ENCODE measurements at places on chromosomes 4 and X. TPM values are rescaled to one million over a fixed set of nuclear protein-coding genes. Genes with fewer than 3 reads are reported as not detected.

Gene ARMCX2
- 33.0 TPM for total RNA-seq

Gene CXCL13
- total RNA-seq = not detected

Gene GABRB1
- total RNA-seq = not detected

Gene TBX22
- not detected for total RNA-seq

Gene G6PD
- total RNA-seq = 51.9 TPM
